Sigmoid colon (tissue), 7 donors: ENCODE measurements at places on chromosomes 11 and 22.

DNA sequence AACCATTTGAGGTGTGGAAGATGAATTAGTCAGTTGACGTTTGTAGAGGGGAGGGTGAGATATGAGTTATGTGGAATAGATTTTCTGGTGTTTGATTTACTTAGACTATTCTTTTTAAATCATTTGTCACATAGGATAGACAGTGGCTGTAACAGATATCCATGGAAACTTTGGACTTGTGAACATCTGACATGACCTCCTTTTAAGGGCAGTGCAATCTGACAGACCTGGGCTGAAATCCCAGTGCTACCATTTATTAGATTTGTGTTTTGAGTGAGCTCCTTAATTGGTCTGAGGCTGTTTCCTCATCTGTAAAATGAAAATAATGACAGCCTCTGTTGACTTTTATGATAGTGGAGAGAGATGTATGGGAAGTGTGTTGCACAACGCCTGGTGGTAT is 159.9 kb downstream of the TEAD1 start:
- no peak for DNase-seq

DNA sequence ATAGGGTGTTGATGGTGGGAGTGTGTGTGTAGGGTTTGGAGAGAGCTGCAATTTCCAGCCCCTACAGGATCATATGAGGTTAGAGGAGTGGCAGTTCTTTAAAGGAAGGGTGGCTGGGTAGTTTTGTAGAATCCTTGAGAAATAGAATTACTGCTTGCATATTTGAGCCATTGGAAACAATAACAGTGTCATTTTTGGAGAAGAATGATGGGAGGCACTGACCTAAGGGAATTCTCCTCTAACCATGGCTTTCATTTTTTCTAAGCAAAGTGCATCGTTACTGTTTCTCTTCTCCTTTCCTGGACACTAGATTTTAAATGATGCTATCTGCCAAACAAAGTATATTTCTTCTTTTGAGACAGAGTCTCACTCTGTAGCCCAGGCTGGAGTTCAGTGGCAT is 66.9 kb upstream of the RRM1 start:
- DNase-seq = no peak

DNA sequence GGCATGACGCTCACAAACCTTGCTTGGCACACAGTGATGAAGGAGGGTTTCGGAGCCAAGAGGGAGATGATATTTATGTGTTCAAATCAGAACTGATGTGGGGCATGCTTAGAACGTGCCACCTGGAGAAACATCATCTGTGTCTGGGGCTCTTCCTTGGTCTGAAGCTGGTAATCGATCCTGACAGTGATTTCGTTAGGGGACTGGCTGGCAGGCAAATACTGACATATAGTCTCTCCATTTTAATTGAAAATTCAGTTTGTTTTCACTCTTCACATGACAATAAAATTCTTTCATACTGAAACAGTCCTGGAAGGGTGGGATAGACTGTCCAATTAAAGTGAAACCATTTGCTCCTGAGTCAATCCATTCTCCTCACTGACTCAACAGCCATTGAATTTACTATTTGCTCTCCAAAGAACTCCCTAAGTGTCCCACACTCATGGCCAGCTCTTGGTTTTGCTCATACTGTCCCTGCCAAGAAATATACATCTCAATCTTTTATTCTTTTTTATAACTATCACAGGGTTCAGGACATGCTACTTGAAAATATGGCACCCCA is 134.8 kb downstream of the TRPC6 start:
- DNase-seq = no peak

DNA sequence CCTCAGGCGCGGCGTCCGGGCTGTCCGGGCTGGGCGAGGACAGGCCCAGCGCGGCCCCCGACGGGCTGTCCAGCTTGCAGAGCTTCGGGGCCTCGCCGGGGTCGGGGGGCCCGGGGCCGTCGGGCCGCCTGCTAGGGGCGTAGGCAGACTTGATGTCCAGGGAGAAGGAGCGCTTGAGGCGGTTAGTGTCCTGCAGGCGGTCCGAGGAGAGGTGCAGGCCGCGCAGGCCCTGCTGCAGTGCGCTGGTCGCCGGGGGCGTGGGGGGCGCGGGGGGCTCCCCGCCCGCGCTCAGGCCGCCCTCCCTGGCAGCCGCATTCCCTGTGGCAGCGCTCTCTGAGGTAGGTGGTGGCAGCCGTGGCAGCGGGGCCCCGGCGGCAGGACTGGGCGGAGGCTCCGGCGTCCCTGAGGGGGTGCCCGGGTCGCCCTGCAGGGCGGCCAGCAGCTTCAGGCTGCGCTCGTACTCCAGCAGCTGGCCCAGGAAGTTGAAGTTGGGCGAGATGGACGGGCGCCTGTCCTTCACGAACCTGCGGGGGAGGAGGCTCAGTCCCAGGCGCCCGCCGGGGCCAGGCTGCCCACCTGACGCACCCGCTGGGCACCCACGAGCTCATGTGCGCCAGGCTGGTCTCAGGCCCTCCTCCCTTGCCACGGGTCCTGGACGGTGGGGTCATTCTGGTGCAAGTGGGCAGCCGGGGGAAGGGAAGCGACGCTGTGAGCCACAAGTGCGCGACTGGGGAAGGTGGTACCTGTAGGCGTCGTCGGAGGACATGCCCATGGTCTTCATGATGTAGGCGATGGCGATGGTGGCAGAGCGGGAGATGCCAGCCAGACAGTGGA is 14.8 kb downstream of the DUSP8 start:
- no peak for DNase-seq

DNA sequence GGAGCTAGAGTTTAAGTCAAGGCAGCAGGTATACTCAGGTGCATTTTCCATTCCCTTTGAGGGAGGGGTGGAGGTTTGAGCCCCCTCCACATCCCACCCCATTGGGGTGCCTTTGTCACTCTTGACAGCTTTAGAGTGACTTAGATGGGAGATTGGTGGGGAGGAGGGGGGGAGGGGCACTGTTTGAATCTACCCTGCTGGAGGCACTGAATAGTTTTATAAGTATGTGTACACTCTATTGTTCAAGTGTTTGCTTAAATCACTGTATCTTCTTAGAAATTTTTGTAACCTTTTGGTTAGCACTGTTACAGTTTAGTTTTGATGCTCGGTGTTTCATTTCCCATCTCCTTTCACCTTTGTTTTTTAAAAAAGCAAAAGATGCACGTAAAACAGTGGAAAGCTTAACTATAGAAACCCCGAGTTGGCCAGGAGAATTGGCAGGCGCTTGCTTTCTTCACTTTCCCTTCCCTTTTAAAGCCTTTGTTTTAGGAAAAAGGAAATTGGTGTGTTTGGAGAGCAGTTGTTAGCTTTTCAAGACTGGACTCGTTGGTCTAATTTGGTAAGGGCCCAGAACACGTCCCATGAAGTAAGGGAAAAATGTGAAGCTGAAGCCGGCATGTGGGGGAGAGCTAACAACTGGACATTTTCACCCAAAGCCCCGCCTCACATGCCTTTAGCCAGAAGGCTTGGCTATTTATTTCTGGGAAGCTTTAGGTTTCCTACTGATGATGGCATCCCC is 42.8 kb downstream of the TNRC6B start:
- no peak for DNase-seq

DNA sequence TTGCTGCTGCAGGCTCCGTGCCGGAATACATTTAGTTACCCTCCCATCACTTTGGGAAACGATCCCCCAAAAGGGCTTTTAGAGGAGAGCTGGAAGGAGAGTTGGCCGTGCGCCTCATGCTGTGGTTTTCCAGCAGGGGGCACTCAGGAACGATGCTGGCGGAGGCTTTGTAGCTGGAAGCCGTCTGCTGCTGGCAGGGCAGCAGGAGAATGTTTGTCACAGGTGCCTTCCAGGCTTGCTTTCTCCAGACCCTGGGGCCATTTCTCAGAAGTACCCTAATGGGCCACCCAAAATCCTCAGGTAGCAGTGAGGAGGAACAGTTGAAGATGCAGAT is 30.0 kb upstream of the CABP7 start:
- no peak for DNase-seq

GRCh38 chr22:19164425-19164824 is 14.1 kb downstream of the SLC25A1 start:
- no peak for DNase-seq

DNA sequence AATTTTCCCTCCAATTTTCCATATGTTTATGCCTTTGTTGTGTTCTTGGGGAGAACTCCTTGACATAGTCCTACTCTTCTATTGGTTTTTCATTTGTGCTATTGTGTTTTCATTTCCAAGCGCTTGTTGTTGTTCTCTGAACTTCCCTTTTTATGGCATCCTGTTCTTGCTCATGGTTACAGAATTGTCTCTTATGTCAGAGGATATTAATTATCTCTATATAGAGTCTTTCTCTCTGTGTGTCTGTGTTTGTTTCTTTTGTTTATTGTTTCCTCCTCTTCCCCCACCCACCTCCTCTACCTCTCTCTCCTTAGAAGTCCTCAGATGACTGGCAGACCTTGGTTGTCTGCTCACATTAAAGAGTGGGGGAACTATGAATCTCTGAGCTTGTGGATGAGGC is 69.9 kb downstream of the HORMAD2 start:
- no peak for DNase-seq

GRCh38 chr11:117633976-117634755 is 162.8 kb downstream of the DSCAML1 start:
- DNase-seq = peak; percentile 44

GRCh38 chr11:31806928-31807798 is 4.0 kb downstream of the PAX6 start:
- no peak for DNase-seq

DNA sequence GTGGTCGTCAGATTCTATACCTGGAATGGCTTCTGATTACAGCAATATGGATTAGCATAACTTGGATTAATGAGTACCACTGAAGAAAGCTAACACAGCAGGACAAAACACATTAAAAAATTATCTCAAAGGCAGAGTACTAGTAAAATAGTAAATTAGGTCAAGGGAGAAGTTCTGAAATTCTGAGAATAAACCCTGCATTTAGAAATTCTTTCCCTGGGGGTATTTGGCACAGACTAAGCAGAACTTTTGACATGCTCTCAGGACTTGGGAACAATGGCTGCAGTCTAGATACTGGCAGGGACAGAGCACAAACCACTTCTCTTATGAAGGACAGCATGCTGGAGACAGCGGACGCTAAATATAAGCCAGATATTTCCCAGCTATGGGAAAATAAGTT is 85.6 kb upstream of the GRIA4 start:
- no peak for DNase-seq

GRCh38 chr11:66579017-66579606 is 10.7 kb upstream of the CTSF start:
- DNase-seq = peak; percentile 89

DNA sequence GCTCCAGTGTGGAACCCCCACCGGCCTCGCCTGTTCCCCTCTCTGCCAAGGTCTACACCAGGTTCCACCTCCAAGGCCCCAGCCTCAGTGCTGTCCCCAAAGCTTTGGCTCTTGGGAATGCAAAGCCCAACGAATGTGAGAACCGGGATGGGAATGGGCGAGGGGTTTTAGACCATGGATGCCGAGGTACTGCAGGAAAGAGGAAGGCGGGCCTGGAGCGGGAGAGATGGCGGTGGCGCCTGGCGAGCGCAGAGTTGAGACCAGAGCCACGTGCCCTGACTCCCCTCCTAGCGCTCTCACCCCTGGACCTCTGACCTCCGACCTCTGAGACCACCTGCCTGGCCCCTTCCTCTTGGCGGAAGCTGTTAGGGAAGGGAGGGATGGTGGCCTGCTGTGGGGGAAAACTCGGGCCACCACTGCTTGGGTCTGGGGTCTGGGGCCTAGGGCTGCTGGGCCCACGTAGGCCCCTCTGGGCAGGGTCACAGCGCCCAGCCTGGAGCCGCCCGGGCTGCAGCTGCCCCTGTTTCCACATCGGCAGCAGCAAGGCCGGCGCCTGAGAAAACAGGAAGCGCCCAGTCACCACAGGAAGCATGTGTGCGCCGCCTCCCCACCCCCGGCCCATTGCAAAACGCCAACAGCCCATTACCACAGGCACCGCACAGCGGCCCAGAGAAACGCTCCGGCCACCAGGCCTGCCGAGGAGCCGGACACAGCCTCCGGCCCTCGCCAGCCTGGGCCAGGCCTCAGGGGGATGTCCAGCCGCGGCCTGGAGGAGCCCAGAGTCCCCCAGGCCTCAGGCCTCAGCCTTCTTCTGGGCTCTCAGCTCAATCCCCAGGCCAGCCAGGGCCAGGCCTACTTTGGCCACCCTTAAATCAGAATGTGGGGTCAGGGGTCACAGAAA is 13.8 kb upstream of the SLC39A13 start:
- DNase-seq = peak; percentile 61

GRCh38 chr11:31366795-31367194 is 2.7 kb downstream of the DCDC1 start:
- no peak for DNase-seq

- DNase-seq = peak; percentile 69
Measured at GRCh38 chr11:704781-705645, 1.0 kb upstream of the EPS8L2 start.

- DNase-seq = peak; percentile 35
Measured at GRCh38 chr11:63553759-63554158, 9.4 kb downstream of the PLAAT2 start.

DNA sequence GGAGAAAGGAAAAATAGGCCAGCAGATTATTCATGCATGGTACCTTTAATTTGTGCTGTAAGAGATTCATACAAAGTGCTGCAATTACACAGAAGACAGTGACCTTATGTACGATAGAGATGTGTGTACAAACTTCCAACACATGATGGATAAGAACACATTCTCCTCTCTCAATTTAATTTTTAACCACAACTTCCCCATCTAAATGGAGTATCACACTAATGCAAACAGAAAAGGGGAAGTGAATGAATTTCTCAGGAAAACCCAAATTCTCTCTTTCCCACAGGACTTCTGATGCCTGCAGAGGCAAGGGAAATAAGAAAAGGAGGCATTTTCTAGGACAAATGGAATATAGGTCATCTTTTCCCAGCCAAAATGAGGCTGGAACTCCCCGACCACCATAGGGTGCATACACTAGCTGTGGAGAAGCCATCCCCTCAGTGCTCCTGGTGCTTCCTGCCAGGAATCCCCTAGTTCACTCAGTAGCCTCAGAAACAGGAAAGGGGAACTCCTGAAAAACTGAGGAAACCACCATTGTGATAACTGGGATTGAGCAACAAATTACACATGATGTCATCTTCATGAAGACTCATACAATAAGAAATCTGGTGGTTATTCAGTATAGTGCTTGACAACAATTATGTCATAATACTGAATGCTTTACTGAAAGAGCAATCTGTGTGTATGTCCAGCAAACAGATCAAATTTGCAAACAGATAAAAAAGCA is 22.4 kb downstream of the MMP10 start:
- DNase-seq = no peak

- no peak for DNase-seq
Measured at GRCh38 chr22:24265734-24266133, 4.9 kb upstream of the SPECC1L start.

DNA sequence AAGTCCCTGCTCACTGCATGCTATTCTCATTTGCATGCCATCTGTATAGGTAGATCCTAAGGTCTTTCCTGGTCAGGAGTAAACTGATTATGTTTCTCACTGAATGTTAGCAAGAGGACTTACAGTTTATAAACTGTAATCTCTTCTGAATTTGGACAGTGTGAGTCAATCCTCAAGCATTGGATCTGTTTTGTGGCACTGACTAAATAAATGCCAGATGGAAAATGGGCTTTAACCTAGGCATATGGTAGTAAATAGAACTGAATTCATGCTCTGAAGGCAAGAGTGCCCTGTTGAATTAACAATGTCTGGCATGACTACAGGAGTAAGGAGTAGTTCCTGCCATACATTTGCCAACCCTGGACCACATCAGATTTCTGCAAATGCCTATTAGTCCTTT is 11.4 kb downstream of the FAM181B start:
- no peak for DNase-seq
